Right kidney (tissue), 9 donors: ENCODE measurements at places on chromosomes 1 and 21.

- no peak for DNase-seq
These were observed 1.4 kb upstream of the G0S2 start for GRCh38 chr1:209673631-209674417.

GRCh38 chr1:100353071-100353801 is 930 bp downstream of the CDC14A start:
- no peak for DNase-seq

- DNase-seq = no peak
These were observed 1.2 kb upstream of the CDA start for GRCh38 chr1:20587661-20588053.

DNA sequence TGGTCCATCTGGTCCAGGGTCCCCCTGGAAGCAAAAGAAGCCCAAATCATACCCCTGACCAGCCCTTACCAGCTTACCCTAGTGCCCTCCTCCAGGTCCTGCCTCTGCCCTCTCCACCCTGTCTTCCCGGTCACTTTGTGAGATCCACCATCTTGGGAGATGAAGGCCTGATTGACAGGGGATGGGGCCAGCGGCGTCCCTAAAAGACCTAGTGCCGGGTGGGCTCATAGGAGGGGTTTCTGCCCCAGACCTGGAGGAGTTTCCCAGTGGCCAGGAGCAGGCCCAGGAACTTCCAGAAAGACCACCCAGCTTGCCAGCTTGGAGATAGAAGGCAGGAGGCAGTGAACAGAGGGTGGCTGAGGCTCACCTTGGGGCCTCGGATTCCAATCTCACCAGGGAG is 5.4 kb downstream of the COL9A2 start:
- no peak for DNase-seq

GRCh38 chr1:173062150-173062938 is 11.6 kb upstream of the TNFSF18 start:
- no peak for DNase-seq

DNA sequence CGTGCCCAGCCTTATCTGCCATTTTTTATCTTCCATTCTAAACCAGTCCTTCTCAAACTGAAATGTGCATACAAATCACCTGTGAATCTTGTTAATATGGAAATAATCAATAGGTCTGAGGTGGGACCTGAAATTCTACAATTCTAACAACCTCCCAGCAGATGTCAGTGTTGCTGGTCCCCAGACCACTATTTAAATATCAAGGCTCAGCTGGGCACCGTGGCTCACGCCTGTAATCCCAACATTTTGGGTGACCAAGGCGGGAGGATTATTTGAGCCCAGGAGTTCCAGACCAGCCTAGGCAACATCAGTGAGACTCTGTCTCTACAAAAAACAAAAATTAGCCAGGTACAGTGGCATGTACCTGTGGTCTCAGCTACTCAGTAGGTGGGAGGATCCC is 4.1 kb downstream of the UQCRHL start:
- no peak for DNase-seq

DNA sequence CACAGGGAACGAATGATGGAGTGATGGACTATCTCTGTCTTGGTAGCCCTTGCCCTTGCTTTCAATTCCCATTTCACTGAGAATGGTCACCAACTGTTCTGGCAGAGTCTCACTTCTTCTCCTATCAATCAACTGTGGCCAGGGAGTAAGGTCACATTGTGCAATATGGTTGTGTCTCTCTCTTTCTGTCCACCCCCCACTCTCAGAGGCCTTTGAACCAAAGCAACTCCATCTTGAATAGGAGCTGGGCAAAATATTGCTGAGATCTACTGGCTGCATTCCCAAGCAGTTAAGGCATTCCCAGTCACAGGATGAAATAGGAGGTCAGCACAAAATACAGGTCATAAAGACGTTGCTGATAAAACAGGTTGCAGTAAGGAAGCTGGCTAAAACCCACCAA is 36.7 kb downstream of the NTMT2 start:
- DNase-seq = no peak

- no peak for DNase-seq
These were observed 54.6 kb upstream of the PRKACB start for GRCh38 chr1:84089465-84089864.

DNA sequence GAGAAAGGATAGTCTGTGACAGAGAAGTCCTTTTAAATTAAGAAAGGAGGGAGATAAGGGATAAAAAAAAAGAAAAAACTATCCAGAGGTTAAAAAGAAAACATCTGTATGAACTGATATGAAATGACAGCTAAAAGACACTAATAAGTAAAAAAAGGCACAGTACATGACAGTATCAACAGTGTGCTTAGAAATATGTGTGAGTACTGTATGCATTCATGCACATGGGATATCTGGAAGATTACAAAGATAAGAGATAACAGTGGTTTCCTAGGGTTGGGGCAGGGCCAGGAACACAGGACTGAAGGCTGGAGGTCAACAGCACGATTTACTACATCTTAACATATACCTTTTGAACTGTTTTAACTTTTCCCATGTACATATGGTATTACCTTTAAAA is 13.3 kb downstream of the PTP4A2 start:
- DNase-seq = no peak

- no peak for DNase-seq
These were observed 4.9 kb downstream of the ADAMTSL4 start for GRCh38 chr1:150554086-150554452.

- no peak for DNase-seq
These were observed 70.9 kb downstream of the EIF4G3 start for GRCh38 chr1:21105807-21106206.

GRCh38 chr21:31235671-31236450 is 108.2 kb downstream of the TIAM1 start:
- no peak for DNase-seq

GRCh38 chr1:243598433-243598832 is 251.6 kb downstream of the AKT3 start:
- DNase-seq = no peak

GRCh38 chr1:155128755-155129473 is 1.2 kb downstream of the EFNA1 start:
- DNase-seq = peak; percentile 62

GRCh38 chr1:231940701-231941100 is 314.1 kb downstream of the DISC1 start:
- DNase-seq = no peak

GRCh38 chr1:231694075-231694431 is 67.5 kb downstream of the DISC1 start:
- no peak for DNase-seq

DNA sequence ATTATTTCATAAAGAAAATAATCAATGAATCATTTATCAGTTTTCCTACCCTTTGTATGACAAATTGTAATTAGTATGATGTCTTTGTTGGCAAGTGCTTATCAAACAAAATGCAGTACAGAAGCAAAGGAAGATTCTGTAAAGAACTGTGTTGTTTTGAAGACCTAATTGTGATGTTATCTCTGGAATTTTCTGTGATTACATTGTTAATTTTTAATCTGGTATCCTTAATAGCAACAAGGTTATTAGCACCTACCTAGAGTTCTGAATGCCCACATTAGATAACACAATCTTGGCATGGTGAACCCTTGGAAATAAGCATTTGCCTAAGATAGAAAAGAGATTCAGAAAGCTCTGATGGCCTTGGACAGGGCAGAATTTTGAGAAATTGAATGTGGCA is 274.1 kb upstream of the ST6GALNAC5 start:
- no peak for DNase-seq

- no peak for DNase-seq
These were observed 24.4 kb downstream of the BLZF1 start for GRCh38 chr1:169392406-169392805.

DNA sequence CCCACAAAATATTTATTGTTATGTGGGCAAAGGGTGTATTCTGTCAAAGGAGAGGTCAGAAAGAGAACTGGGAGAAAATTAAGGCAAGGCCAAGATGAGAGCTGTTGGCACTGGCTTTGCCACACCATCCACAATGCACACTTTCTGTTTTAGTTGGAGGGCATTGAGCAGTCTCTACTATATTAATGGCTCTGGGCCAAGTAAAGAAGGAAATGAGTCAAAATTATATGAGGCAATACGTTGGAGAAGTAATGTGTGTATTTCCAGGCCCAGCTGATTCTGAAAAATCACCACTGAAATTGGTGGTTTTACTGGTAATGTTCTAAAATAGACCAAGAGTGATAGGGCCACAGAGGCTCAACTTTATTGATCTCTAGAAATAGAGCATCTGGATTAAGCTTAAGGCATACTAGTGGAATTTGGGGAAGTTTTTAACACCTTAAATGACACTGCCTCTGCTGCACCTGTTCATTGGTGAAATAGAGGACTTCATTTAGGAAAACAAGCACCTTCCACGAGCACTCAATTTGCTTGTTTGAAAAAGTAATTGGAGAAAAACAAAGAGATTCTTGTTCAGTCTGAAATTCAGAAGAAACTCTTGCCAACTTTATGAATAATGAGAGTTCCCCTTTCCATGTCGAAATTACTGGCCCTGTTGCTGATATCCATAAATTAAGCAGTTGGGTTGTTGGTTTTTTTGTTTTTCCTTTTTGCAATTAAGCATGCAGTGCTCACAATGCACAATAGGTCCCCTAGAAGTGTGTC is 424.9 kb downstream of the ADGRL2 start:
- no peak for DNase-seq

GRCh38 chr1:111099289-111099688 is 40.6 kb downstream of the DRAM2 start:
- DNase-seq = no peak

DNA sequence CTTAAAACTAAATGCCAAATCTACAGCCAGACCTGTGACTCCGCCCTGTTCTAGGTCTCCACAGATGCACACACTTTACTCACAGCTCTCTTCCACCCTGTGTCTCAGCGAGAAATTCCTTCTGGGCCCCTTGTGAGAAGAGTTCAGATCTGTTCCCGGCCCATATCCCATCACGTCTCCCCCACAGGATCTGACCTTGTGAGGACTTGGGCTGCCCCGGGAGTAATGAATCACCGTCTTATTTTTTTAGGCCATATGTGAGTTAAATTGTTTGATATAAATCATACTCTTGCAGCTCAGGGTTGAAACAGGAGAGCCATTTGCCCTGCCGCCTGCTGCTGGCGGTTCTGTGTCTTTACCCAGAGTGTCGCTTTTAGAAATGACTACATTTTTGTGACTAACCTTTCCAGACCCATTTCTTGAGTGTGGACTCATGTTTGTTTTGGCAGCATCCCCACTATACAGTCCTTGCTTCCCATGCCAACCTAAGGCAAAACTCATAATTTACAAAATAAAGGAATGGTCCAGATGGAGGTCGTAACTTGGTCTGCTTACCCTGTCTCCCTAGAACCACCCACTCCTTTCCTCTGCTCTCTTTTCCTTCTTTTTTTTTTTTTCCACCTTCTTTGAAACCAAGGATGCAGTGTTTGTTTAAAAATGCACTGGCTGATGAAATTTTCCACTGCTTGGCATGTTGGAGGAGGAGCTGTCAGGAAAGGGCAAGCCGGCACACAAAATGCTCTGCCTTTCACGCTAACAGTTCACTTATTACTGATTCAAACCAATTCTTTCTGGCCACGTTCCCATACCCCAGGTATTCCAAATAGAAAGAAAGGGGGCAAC is 98.0 kb upstream of the C1orf105 start:
- DNase-seq = peak; percentile 75

DNA sequence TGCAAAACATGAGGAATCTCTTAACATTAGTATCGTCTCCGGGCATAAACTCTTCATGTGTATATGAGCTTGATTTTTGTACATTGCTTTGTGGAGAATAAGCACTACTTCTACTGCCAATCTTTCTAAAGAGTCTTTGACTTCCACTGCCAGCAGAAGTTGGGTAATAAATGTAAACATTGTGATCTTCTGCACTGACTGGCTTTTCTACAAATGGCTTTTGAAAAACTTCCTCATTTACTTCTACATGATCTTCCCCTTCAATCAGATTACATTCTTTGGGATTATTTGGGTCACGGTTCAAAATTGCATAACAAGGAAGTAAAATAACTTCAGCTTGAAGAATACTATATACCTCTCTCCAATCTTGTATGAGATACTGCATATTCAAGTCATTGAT is 30.4 kb upstream of the SLC44A5 start:
- DNase-seq = no peak
